ENCODE measurements at places on chromosomes 2 and 18.

DNA sequence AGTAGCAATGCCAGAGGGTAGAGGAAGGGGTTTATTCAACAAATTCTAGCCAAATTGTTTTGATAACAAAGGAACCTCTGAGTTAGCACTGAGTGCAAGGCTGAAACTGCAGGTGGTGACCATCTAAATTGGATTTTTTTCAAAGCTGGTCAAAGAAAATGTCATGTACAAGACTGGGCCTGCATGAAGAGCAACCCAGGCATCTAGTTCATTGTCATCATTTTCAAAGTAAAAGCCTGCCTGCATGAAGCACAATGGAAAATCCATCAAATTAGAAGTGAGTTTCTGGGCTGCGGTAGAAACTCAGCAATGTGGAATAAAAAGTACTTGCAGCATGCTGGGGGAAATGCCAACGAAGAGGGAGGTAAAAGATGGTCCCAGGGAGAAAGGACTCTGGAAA is 80.8 kb upstream of the PPP1CB start:
- DNase-seq, result no peak

DNA sequence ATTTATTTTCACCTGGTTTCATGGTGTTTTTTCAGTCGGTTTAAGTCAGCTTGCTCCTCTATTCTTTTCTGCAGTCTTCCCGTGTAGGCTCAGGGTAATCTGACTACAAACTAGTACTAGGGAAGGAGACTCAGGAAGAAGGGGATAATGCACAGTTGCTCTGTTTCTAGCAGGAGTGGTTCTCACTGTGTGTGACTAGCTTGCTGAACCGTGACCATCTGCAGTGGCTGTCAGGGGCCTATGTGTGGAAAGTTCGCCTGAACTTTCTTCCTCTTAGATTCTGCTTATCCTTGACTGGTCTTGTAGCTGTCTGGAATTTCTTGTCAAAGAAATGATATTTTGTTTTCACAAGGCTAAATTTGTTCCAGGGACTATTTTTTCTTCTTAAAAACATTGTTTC is 46.3 kb upstream of the AQP4 start:
- no peak for DNase-seq

DNA sequence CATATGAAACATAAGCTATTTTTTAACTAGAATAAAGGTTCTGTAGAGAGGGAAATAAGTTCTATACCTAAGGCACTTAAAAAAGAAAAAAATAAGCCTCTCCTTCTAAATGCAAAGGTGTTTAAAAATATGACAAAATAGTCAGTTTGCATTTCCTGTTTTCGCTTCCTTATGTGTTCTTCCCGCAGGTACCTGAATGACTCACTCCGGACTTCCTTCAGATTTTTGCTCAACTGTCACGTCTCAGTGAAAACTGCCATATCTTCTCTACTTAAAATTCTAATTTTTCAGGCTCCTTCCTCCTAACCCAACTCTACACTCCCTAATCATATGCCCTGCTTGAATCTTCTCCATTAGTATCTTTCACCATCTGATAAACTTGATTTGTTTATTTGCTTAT is 1333.1 kb downstream of the LRP1B start:
- DNase-seq, result no peak

DNA sequence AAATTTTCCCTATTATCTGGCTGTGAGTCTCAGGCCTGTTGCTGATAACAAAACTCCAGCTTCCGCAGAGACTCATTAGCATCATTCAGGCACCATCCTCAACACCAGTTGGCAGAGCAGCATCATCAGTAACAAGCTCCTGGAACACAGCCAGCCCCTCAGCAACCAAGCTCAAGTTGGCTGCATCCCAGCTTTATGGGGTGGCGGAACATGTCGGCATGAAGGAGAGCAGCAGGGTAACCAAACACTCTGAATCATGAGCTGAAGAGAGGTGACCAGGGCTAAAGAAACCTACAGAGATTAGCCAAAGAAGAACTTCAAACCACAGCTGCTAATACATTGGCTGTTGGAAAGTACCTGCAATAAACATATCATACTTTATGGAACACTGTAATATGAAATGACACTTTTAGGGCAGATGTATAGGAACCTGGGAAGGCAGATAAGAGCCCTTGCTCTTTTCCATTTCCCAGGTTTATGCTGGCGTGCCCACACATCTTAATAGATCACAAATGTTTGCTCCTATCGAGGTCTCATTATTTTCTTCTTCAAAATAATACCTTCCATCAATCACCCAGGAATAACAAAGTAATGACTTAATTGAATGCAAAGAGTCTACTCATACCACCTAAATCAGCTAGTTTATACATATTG is 63.8 kb downstream of the PDE11A start:
- no peak for DNase-seq
